ENCODE measurements at places on chromosomes 16 and 17.

GRCh38 chr17:1710807-1711553 lies 803 bp upstream of the TLCD2 start:
- no peak for DNase-seq

GRCh38 chr17:76038050-76038449 lies 10.9 kb upstream of the EVPL start:
- no peak for DNase-seq

- DNase-seq: no peak
Observed at GRCh38 chr17:949623-950303, 29.8 kb downstream of the NXN start.

DNA sequence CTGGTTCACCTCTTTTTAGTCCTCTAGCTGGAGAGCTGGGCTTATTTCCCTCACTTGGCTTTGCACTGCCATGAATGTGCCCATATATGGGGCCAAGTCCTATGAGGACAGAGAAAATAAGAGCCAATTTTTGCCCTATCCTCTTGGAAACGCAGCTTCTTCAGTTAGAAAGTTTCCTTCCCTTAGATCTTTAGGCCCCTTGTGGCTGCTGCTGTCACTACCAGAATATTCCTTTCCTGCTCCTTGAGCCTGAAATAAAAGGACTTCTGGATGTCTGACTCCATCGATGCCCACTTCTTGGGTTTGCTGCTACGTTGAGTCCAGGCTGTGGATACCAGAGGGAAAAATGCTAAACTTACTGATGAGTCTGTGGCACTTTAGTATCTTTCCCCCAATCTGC lies 487.1 kb downstream of the GRIN2A start:
- DNase-seq: no peak

DNA sequence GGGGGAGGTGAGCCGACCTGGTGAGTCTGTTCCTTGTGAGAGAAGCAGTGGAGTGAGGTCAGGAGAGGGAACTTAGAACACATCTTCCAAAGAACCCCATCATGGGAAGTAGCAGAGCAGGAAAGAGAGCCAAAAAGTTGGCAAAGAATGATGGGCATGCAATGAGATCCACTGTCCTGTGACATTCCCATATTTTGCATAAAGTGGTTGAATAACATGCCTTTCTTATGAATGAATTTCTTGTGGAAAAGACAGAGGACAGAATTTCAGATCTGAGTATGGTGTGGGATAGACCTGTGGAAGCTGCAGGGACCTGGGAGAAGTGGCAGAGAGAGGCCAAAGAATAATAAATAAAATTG lies 41.3 kb downstream of the TMEM100 start:
- DNase-seq: no peak

GRCh38 chr17:79273660-79274059 lies 199.0 kb downstream of the ENGASE start:
- no peak for DNase-seq
